H7 (cell line): ENCODE measurements at places on chromosomes 12 and 14.
A peak's percentile ranks its signal among the peaks of the same experiment; 100 is the strongest.

DNA sequence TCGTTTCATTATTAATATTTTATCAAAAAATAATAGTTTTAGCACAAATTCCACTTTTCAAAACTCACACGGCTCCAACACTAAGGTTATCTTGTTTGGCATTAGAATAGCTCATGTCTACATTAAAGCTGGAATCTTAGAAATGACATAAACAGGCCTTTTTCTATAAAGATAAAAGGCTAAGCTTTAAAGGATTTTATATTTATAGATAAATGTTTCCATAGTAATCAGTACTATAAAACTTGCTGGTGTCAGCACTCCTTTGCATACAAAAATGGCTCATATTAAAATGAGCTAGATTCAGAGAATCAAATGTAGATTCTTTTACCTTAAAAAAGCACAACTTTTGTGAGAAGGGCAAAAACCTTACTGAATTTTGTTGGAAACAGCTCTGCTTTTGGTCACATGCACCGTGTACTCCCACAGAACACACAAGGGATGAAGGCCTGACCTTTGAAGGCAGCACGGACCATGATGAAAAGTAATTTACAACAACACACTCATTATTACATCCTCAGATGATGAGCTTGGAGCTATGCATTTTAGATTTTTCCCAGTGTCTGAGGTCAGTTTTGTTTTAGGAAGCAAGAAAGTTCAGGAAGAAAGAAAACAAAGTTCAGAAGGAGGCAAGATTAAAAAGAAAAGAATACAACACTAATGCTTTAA, 202.8 kb downstream of the BCAT1 start:
- DNase-seq, result no peak

DNA sequence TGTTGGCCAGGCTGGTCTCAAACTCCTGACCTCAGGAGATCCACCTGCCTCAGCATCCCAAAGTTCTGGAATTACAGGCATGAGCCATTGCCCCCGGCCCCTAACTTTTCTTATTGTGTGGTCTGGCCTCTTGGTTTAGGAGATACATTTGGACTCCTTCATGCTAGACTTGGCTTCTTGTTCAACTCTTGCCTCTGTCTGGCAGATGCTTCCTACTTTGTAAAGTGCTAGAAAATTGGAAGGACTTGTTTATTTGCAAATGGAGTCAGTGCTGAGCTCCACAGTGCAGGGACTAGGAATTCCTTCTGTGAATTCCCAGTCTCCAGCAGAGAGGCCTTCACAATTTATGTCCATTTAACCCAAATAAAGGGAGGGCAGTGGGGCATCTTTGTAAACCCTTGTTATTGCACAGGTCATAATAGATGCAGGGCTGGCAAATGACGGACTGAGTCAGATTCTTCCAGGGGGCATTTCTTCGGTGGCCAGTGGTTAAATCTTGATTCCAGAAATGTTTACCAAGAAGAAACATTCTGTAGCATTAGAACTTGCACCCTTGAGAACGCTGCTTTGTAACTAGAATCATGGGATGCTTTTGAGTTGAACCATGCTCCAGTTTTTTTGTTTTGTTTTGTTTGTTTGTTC, 73.8 kb upstream of the TBX3 start:
- no peak for DNase-seq

DNA sequence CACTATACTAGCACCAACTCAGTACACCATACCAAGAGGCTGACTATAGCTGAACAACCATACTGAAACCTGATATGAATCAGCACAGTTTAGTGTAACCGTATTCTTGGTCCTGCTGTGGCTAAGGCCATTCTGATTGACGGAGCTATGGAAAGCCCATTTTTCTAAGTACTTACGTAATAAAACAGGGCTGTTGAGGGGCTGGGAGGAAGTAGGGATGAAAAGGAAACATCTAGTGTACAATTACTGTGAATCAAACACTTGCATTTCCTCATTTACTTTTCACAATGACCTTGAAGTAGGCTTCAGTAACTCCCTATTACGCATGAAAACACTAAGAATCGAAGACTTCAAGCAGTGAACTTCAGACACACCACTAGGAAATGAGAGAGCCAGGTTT, 198.2 kb downstream of the BTG1 start:
- no peak for DNase-seq

DNA sequence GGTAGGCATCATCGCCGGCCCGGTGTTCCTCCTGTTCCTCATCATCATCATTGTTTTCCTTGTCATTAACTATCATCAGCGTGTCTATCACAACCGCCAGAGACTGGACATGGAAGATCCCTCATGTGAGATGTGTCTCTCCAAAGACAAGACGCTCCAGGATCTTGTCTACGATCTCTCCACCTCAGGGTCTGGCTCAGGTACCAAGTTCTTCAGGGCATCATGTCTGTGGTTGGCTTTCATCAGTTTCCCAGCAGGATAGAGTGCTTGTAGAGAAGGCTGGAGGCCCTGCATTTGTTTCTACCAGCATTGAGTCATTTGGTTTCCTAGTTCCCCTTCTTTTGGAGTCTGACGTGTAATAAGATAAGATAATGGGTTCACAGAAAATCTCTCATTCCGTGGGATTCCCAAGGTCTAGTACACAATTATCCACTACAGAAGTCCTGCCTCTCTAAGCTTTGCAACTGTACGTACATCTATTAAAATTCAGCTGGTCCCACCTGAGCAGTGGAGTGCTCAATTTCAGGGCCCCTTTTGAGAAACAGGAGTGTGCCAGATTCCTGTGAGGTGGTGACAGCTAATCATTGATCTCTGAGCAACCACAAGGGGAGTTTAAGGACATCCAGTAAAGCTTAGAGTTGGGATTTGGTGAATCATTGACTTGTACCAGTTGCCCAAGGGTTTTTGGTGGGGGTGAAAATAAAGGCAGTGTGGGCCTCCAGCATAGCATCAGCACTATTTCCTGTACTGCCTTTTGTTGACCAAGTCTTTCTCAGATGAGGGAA, 25.1 kb downstream of the ACVR1B start:
- no peak for DNase-seq

GRCh38 chr14:78997811-78998210, 827.6 kb downstream of the NRXN3 start:
- DNase-seq, result no peak

GRCh38 chr14:41606532-41607303, at the start of gene LRFN5:
Gene LRFN5 (plus strand): TSS chr14:41606876.
- peak; percentile 76 for DNase-seq

GRCh38 chr12:9632766-9633165, 25.1 kb upstream of the KLRB1 start:
- no peak for DNase-seq

- DNase-seq, result peak; percentile 63
Measured at GRCh38 chr14:99460793-99461192, 19.9 kb downstream of the SETD3 start.

DNA sequence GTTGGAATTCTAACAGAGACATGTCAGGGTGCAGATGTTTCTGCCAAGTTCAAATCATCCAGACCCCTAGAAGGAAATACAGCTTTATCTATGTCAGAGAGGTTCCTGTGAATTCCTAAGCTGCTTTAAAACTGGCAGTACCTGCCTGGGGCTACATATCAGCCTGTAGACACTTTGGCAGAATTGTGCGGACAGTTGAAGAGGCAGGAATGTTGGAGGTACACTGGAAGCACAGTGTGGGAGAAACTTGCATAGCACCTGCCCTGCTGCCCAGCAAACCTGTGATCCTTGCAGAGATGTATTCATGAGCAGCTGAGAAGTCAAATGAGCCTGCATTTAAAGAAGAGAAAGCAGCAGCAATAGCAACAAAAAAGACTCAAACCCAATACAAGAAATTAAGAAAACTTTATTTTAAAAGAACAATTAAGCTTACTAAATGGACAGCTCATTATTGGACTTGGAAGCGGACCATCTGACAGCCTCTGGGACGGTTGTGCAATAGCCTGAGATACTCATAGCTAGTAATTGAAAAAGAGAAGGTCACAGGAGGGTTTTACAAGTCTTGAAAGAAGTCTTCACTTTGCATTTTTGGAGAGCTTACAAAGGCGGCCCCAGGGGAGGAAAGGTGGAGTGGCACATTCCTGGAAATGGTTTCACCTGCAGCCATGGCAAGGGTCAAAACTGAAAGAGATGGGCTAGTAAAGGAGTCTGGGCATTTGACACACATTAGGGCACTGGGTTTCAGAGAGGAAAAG, 280.9 kb upstream of the FLRT2 start:
- DNase-seq, result no peak

DNA sequence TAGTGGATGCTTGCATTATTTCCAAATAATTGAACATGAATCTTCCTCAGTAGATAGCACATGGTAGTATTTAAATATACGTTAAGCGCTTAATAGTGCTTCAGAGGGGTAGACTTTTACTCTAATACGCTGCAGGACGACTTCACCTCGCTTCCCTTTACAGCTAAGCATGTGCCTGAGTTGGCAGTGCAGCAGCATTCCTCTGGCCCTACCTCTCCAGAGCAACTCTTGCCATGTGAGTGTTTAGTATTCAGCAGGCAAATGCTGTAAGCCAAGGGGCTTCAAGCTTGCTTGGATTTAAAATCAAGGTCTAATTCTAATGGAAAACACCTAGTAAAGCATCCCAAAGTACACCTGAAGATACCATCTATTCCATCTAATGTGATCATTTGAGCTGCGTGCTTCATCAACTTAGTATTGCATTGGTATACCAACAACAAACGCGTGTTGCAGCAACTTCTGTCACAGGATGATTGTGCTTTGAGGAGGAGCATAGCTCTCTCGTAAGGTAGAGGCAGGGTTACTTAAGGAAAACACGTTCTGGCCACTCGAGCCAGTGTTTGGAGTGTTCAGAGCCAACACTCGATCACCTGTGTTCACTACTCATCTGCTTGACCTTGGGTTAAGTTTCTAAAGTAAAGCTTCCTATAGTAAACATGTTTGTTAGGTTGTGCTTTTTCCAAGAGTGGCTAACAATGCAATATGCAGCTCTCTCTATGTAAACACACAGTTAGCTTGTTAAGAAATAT, 60.6 kb downstream of the PIWIL1 start:
- DNase-seq, result no peak

GRCh38 chr12:2686280-2686646, 108.5 kb upstream of the FKBP4 start:
- DNase-seq, result no peak

DNA sequence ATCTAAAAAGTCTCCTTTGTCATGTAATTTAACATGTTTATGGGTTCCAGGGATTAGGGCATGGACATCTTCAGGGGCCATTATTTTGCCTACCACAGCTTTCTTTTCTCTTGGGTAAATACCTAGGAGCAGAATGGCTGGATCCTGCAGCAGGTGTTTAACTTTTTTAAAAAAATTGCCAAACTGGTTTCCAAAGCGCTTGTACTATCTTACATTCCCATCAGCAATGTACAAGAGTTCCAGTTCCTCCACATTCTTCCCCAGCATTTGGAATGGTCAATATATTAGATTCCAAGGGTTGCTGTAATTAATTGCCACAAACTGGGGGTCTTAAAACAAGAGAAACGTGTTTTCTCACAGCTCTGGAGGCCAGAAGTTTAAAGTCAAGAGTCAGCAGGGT, 27.7 kb upstream of the MYL2 start:
- no peak for DNase-seq

DNA sequence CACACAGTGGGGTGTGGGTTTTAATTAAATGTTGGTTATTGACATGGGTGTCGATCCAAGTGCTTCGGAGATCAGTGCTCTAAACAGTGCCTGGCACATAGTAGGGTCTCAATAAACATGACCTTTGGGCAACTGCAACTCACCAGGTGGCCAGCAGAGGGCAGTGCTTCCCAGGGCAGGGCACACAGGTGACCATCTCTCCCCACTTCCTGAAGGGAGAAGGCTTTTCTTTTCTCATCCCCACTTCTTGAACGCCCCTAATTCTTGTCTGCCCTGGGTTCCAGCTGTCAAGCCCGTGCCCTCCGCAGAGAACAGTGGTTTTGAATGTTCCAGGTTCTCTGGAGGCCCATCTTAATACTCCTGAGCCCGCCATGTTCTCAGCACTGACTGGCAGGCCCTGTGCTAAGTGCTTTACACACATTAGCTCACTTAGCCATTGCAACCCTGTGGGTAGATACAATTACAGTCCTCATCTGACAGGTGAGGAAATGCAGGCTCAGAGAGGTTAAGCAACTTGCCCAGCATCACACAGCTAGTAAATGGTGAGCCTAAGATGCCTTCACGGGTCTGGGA, 16.3 kb downstream of the RAPGEF3 start:
- peak; percentile 89 for DNase-seq

GRCh38 chr14:69052181-69052601, 73.1 kb upstream of the ACTN1 start:
- DNase-seq, result no peak

- no peak for DNase-seq
Measured at GRCh38 chr14:22185191-22185590, 403.8 kb downstream of the DAD1 start.
